Metanephros (tissue), 2 donors: ENCODE measurements at places on chromosomes 6 and 20. TPM values are rescaled to one million over a fixed set of nuclear protein-coding genes. Genes with fewer than 3 reads are reported as not detected.

ADTRP gene
- total RNA-seq: 3.7 TPM

ERVFRD-1 gene
- total RNA-seq: not detected

MTCH1 gene
- 146 TPM for total RNA-seq

PGM3 gene
- 30.5 TPM for total RNA-seq

SLC17A9 gene
- total RNA-seq: 1.3 TPM

OPRL1 gene
- total RNA-seq: 2.3 TPM

ENPP5 gene
- 14.6 TPM for total RNA-seq

CDH26 gene
- 6.4 TPM for total RNA-seq

TSPO2 gene
- total RNA-seq: 1.5 TPM

CCR6 gene
- not detected for total RNA-seq

OR2H1 gene
- not detected for total RNA-seq

CFAP206 gene
- total RNA-seq: 4.0 TPM

XKR7 gene
- 0.23 TPM for total RNA-seq

UBD gene
- 1.1 TPM for total RNA-seq

MOG gene
- total RNA-seq: not detected

PLN gene
- total RNA-seq: 9.8 TPM

TRPC4AP gene
- 58.4 TPM for total RNA-seq

KHDC1L gene
- not detected for total RNA-seq

GID8 gene
- 43.1 TPM for total RNA-seq

DSP gene
- total RNA-seq: 54.6 TPM

SERINC3 gene
- 56.0 TPM for total RNA-seq

ARFRP1 gene
- total RNA-seq: 36.9 TPM

MEI4 gene
- total RNA-seq: 1.2 TPM

CALHM6 gene
- 4.2 TPM for total RNA-seq

EFCAB8 gene
- not detected for total RNA-seq

MUC21 gene
- total RNA-seq: not detected

LY6G6C gene
- total RNA-seq: not detected

PCK1 gene
- 105 TPM for total RNA-seq

EPPIN gene
- total RNA-seq: not detected

CYP24A1 gene
- 3.3 TPM for total RNA-seq

HTR1E gene
- 0.93 TPM for total RNA-seq

FAM162B gene
- 13.5 TPM for total RNA-seq

GSTA1 gene
- 1.4 TPM for total RNA-seq

C4A gene
- total RNA-seq: 48.4 TPM

PLCB1 gene
- total RNA-seq: 78.4 TPM

PRL gene
- 0.58 TPM for total RNA-seq

MRPS26 gene
- total RNA-seq: 50.9 TPM

NKX2-4 gene
- not detected for total RNA-seq

HRH3 gene
- total RNA-seq: 0.23 TPM
